Inflammatory macrophage treated with lipopolysaccharide for 1 hour (primary cell): ENCODE measurements at places on chromosomes 1 and 21.

DNA sequence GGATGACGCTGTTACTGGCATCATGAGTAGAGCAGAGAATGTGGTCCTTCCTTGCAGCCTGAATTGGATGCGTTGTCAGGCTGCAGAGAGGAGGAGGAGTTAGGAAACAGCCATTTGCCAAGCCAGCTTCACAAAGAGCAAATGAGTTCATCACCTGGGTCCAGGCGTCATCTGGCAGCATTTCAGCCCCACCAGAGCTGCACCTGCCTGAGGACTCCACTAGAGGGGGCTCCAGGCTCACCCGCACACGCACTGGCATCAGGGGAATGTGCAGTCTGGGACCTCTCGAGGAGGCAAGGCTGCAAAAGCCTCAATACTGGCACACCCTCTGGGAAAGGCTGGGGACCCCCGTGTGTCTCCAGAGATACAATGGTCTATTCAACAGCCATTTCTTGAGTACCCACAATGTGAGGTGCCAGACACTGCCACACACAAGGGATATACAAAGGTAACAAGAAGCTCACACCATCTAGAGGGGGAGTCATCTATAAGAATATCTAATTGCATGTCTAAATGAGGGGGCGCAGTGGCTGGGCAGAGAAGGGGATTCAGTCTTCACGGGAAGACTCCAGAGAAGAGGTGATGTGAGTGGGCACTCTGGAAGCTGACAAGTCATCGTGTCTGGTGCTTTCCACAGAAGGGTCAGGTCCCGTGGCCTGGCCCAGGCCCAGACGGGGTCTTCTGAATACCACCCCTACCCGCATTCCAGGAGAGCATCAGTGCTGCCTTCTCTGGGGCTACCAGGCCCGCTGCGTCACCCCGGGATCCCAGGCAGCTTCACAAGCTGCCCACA is 53.5 kb upstream of the CNTN2 start:
- peak; percentile 38 for DNase-seq

DNA sequence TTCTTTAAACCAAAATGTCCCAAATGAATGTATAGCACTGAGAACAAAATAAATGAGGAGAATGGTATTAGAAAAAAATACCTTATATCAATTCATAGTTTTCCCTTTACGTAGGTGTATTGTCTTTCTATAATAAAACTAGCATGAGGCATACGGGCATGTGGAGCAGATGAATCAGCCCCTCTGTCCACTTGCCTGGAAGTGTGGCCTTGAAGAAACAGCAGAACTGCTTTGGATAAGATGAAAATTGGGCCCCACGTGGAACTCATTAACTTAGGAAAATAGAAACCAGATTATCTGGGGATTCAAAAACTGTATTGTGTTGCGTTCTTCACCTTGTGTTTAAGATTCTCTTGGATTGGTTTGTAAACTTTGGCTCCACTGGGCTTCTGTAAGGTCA is 356.8 kb upstream of the B3GALT2 start:
- no peak for DNase-seq

GRCh38 chr21:42735061-42735460 is 81.6 kb downstream of the PDE9A start:
- DNase-seq, result no peak

DNA sequence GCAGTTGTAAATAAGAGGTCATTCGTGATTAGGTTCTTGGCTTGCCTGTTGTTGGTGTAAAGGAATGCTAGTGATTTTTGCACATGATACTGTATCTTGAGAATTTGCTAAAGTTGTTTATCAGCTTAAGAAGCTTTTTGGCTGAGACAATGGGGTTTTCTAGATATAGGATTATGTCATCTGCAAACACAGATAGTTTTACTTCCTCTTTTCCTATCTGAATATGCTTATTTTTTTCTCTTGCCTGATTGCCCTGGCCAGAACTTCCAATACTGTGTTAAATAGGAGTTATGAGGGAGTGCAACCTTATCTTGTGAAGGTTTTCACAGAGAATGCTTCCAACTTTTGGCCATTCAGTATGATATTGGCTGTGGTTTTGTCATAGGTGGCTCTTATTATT is 576.1 kb upstream of the RGS18 start:
- no peak for DNase-seq

DNA sequence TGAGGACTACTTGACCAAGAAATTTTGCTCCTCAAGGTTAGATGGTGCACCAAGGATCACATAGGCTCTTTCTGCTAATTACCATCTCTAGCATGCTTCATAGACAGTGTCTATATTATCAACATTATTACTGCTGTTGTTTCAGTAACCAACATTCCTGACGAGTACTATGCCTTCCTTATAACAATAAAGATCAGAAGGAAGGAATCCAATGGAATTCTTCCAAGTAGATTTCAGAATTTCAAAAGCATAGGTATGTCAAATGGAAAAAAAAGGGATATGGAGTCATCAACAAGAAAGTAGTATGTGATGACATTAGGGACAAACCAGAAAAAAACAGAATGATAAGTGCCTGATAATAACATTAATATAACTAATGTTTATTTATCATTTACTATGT is 39.6 kb upstream of the LPGAT1 start:
- no peak for DNase-seq
